Effector memory CD4-positive, alpha-beta T cell (primary cell): ENCODE measurements at places on chromosomes 5 and 9.

- no peak for DNase-seq
Observed at GRCh38 chr9:93459432-93459847, 6.1 kb upstream of the FAM120AOS start.

GRCh38 chr5:172002840-172003512 is 3.5 kb downstream of the FBXW11 start:
- no peak for DNase-seq

GRCh38 chr5:10981932-10982331 is 220.9 kb upstream of the DAP start:
- DNase-seq = no peak

- no peak for DNase-seq
Observed at GRCh38 chr5:54669285-54669684, 151.7 kb downstream of the SNX18 start.

DNA sequence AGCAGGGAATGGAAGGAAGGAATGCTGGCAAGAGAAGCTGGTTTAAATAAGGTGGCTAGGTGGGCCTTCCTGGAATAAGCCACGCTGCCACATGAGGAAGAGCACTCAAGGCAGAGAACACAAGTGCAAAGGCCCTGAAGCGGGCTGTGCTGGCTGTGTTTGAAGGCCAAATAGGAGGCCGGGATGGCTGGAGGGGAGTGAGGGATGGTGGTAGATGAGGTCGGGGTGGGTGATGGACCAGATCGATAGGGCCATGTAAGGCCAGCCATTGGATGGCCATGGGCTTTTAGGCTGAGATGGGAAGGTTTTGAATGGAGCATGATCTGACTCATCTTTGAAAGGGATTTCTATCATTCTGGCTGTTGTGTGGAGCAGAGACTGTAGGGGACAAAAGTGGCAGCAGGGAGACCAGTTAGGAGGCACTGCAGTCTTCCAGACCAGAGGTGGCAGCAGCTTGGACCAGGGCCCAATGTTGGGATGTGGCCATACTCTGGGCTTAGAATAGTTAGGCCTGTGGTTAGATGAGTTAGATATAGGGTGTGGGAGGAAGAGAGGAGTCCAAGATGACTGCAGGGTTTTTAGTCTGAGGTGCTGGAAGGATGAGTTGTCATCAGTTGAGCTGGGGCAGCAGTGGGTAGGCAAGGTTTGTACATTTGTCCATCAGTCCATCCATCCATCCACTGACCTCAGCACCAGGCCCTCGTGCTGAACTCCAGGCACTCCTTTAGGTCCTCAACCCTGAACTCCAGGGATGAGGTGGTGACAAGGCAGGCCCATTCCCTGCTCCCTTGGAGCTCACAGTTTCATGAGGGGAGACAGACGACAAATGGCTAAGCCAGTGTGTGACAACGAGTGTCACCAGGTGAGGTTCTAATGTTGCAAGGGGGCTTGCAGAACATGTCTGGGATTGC is 30.3 kb downstream of the NDST1 start:
- DNase-seq = no peak

GRCh38 chr5:80668016-80668969 is 13.5 kb upstream of the DHFR start:
- no peak for DNase-seq

GRCh38 chr9:122991370-122991830 is 42.1 kb upstream of the GPR21 start:
- no peak for DNase-seq

DNA sequence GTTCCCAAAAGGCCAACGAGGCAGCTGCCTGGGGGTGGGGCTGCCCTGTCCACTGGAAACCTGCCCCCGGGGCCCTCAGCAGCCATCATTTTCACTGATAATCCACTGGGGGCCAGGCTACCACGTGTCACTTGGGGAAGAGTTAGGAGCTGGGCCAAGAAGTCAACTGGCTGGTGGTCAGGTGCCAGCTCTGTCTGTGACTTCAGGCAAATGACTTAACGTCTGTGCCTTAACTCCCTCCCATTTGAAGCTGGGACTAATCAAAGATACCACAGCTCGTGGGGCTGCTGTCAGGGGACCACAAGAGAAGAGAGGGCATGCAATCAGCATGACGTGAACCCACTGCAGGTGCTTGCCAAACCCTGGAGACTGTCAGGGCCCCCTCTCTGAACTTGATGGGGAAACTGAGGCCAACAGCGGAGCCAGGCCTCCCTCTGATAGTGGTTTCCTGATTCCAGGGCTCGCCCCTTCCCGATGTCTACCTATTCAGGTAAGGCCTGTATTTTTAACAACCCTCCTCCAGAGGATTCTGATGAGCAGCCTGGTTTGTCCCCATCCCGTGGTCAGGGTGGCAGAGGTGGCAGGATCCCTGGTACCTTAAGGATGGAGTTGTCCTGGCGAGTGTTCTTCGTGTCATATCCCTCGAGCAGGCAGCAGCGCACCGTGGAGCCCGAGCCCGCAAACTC is 12.3 kb upstream of the DPM2 start:
- no peak for DNase-seq

GRCh38 chr9:112719241-112719691 is 1.3 kb upstream of the INIP start:
- no peak for DNase-seq

- DNase-seq = no peak
Observed at GRCh38 chr5:35198686-35199085, 31.6 kb downstream of the PRLR start.

- no peak for DNase-seq
Observed at GRCh38 chr5:111853748-111854147, 96.8 kb upstream of the NREP start.

- DNase-seq = no peak
Observed at GRCh38 chr9:130781569-130781968, 53.5 kb upstream of the ABL1 start.

- DNase-seq = no peak
Observed at GRCh38 chr9:119349351-119349825, 19.8 kb downstream of the BRINP1 start.

- DNase-seq = peak; percentile 32
Observed at GRCh38 chr5:139747583-139748504, 47.8 kb upstream of the PSD2 start.

DNA sequence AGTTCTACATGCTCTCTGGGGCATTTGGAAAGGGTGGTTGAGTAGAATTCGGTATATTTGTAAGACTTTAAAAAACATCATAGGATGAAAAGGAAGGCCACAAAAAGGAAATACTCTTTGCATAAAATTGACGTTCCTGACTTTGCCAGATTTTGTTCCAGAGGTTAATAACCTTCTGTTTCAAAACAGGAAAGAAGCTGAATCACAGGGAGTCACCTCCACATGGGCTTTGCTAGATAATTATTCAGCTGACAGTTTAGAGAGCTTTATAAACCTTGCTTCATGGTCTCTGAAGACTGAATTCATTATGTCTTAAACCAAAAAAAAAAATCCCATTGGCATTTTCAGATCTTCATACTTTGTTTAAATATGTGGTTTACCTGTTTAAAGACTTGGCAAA is 203.7 kb downstream of the SEMA6A start:
- no peak for DNase-seq

DNA sequence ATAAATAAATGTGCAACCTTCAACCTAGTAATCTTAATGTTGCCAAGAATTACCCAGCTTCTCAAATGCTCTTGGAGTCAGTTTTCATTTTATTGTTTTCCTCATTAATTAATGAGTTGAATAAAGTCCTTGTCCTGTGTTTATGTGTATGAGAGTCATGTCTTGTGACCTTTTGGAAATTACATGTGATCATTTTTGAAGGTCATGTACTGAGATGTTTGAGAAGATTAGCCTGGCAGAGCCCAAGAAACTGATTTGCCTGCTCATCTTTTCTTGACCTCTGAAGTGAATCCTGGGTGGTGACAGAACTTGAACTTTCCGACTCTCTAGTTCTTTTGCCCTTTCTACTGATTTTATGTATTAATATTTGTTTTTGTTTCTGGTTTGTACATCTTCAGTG is 15.4 kb downstream of the ANKRA2 start:
- no peak for DNase-seq

- DNase-seq = no peak
Observed at GRCh38 chr9:119221276-119221675, 148.0 kb downstream of the BRINP1 start.

- no peak for DNase-seq
Observed at GRCh38 chr9:34158362-34158869, 20.4 kb upstream of the UBAP1 start.
